ENCODE measurements at places on chromosomes 7 and 10.

DNA sequence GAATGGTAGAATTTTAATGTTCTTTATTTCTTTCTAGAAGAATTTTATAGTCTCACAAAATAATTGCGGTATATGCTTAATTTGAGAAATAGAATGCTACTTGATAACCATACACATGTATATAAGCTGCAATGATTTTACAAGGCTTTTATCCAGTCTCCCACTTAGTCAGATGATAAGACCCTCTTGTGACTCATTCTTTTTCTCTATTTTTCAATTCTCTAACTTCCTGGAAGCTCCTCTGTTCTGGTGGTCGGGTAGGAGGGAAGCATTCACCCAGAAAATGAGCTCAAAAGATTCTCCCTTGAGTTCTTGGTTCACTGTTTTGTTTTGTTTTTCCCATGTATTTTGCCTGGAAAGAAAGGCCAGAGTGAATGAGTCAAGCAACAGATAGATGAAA lies 546.6 kb downstream of the INHBA start:
- DNase-seq, result no peak

GRCh38 chr10:74645692-74646091 lies 180.7 kb upstream of the KAT6B start:
- no peak for DNase-seq

DNA sequence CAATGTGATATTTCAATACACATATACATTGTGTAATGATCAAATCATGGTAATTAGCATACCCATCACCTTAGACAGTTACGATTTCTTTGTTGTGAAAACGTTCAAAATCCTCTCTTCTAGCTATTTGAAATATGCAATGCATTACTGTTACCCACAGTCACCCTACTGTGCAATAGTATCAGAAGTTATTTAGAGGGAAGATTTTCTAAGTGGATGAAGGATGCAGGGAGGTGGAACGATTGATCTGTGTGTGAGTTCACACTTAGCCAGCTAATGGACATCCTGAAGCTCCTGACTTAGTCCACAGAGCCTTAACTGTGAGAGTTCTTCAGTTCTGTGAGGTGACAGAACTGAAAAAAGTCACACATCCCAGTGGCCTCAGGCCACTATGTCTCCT lies 97.2 kb upstream of the LAMB4 start:
- DNase-seq, result no peak

GRCh38 chr7:94231305-94231704 lies 163.4 kb upstream of the COL1A2 start:
- no peak for DNase-seq

DNA sequence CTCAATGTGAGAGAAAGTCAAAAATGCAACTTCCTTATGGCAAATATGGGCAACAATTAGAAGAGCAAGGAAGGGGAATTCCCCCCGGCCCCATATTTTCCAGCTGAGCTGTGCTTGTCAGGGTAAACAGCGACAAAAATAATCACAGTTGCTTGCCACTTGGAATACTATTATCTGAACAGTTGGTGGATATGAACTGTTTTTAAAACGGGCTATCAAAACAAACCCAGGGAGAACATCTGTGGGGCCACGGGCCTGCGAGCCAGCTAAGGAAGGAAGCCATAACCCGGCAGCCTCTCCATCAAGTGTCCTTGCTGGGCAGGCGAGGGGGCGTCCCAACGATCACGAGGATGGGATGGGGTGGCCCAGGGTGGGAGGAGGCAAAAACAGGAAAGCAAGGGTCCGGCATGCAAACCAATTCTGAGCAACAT lies 228.4 kb downstream of the ARHGAP12 start:
- no peak for DNase-seq

- DNase-seq, result no peak
Measured at GRCh38 chr10:30371954-30372353, 22.9 kb upstream of the MTPAP start.

DNA sequence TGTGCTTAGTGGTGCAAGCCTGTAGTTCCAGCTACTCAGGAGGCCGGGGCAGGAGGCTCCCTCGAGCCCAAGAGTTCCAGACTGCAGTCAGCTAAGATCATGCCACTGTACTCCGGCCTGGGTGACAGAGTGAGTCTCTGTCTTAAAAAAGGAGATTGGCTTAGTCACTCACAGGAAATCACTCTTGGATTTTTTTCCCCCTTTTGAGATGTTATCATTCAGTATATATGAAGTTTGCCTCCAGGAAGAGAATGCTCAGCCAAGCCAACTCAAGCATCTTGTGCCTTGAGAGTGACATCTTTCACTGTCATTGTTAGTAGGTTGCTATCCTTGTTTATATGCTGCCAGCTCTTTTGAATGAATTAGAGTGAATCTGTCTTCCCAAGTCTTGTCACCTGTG lies 28.0 kb downstream of the NIPSNAP2 start:
- DNase-seq, result no peak

DNA sequence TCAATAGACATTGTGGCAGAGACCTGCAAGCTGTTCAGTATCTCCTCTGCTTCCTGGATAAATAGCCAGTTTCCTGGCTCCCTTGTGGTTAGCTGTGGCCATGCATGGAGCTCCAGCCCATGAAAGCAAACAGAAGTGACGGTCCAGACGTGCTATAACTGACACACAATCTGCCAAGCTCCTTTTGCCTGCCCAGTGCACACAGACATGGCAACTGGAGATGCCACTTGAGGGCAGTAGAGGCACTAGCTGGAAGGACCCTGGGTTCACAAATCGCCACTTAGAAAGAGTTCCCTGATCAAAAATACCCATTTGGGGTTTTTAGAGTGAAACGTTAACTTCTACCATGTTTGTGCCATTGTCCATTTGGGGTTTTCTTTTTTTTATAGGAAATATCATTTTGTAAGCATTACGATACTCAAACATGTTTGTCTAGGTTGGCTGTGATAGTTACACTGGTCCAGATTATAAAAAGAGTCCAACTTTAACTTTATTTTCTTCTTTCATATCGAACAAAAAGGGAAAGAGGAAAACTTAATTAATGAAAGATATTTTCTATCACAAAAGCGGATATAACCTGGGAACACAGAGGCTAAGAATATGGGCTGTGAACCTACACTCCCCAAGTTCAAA lies 31.3 kb downstream of the KIN start:
- DNase-seq, result no peak

DNA sequence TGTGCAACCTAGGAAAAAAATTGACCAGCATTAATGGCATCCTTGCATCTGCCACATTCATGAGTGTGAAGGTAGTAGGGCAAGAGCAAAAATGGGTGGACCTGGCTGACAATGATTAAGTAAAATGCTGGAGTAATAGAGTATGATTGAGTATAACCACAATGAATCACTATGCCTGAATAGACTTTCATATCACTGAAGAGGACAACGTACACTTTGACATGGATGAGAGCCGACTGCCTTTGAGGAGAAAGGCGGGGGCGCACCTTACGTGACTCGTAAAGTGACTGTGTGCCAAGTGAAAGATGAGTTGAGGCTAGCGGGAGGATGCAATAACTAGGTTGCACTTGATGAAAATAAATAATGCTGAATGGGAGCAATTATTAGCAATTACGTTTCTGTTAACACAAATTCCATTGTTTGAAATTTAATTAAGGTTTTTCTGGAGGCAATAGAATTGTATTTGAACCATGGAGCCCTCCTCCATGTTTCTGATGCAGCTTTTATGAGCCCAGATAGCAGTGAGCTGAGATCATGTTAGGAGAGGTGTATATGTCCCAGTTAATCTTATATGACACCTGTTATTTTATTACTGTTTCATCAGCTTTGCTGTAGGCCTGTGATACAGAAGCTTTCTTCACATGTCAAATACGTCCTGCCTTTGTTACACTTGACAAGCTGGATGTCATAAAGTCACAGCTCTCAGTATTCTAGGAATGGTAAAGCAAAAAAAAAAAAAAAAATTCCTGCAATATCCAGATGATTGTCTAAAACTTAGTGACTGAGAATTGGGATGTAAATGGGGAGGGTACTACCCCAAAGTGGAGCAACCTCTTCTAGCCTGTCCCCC lies 596.5 kb downstream of the NXPH1 start:
- no peak for DNase-seq

- no peak for DNase-seq
Measured at GRCh38 chr7:81079746-81080145, 160.9 kb upstream of the SEMA3C start.

DNA sequence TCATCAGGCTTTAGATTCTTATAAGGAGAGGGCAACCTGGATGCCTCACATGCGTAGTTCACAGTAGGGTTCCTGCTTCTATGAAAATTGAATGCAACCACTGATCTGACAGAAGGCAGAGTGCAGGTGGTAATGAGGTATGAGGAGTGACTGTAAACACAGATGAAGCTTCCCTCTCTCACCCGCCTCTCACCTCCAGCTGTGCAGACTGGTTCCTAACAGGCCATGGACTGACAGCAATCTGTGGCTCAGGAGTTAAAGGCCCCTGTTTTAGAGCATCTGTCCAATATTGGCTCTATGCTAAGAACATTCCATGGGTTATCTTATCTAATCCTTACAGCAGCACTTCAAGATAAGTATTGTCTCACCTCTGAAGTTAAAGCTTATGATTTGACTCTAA lies 213.5 kb upstream of the NRP1 start:
- no peak for DNase-seq

GRCh38 chr7:155591055-155591775 lies 44.9 kb upstream of the CNPY1 start:
- DNase-seq, result no peak

GRCh38 chr7:100154651-100155491 lies 3.7 kb downstream of the TRAPPC14 start:
- DNase-seq, result no peak

- DNase-seq, result no peak
Measured at GRCh38 chr7:130960208-130960988, 226.4 kb upstream of the KLF14 start.

DNA sequence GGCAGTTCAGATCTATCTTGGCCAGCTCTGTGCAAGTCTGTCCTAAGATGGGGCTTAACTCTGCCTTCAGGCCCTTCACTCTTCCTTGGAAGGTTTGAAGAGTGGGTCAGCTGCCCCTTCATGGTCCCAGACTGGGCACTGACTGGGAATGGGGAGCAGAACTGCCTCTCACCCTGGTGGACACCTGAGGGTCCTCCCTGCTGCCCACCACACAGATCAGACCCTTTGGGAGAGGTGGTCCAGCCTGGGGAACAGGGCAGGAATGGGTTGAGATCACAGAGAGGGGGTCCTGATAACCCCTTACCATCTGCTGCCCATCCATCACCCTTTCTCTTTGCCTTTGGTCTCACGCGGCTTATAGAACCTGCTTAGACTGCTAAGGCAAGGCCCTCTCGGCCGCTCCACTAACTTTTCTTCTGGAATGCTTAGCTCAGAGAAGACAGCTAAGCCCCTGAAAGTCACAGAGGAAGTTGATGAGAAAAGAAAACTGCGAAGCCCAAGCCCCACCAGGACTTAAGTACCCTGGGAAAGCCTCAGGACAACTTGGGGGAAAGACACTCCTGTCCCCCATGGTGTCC lies 402 bp upstream of the CDHR1 start:
- DNase-seq, result no peak

DNA sequence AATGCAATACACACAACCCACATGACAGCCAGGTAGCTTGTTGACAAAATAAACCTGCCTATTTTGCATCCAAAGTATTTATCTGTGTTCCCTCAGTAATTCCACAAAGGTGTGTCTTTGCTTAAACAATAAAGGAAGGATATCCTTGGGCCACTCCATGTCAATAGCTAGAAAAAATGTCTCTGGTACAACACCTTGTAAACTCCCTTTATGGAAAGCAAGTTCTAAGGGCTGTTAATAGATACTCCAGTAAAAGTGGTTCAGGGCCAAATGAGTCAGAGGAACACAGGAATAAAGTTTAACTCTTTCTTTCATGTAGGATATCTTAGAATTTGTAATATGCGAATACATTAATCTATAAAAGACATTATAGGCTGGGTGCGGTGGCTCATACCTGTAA lies 96.9 kb upstream of the LRRTM3 start:
- DNase-seq, result no peak

- DNase-seq, result no peak
Measured at GRCh38 chr10:18294633-18295032, 154.4 kb downstream of the CACNB2 start.

GRCh38 chr10:22369434-22370072 lies 24.3 kb downstream of the SPAG6 start:
- no peak for DNase-seq

DNA sequence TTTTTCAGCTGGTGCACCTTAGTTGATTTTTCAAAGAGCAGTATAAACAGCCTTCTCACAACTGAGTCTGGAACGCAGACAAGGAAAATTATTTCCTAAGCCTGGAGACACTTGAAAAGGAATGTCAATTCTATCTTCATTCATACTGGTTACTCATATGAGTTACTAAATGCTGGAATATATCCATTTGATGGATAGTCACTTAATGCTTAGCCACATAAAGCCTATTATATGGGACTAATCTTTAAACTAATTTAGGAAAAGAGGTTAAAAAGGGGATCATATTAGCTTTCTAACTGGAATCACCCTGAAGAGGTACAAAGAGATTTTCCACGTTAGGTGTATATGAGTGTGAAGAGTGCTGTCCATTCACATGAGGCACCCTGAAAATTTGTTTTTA lies 1.7 kb upstream of the HOXA4 start:
- no peak for DNase-seq

DNA sequence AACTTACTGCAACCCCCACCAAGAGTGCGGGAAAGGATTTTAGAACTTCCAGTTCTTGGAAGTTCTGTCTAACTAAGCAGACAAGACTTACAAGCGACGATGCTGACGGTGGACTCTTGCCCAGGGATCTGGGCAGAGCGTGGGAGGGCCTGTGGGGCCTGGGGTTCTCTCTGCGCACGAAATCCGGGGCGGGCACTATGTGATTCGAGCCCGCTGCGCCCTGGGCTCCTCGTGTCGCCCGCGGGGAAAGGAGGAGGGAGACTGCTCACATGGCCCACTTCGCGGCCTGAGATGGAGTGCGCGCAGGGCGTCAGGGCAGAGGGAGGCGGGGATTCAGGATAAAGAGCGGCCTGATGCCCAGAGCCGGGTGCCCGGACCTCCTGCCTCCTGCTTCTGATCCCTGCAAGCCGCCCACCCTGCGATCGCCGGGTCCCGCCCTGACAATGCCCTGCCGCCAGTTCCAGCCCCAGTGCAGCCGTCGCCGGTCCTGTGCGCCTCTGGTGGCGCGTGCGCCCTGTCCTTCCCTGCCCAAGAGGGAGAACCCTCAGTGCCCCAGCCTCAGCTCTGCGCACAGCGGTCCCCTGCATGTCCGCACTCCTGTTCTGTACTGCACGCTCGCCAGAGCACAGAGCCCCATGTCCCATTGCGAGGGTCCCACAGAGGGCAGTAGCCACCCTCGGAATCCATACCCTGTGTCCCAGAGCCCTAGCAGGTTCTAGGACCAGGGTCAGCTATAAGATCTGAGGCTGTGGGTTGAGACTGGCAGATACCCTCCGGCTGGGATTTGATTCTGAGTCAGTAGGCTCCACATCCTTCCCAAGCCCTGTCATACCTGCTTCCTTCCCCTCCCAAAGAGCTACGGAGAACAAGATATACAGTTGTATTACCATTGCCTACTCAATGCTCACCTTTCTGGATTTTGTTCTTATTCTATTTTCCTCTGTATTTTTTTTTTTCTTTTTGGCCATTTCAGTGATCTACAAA lies 99.4 kb upstream of the TMEM106B start:
- DNase-seq, result no peak

GRCh38 chr10:18278181-18278580 lies 138.0 kb downstream of the CACNB2 start:
- no peak for DNase-seq

Measured in NCI-H1048 (cell line).